ENCODE measurements at places on chromosomes 12 and 14.

GRCh38 chr12:7265251-7265650 lies 38.6 kb upstream of the ACSM4 start:
- no peak for DNase-seq

DNA sequence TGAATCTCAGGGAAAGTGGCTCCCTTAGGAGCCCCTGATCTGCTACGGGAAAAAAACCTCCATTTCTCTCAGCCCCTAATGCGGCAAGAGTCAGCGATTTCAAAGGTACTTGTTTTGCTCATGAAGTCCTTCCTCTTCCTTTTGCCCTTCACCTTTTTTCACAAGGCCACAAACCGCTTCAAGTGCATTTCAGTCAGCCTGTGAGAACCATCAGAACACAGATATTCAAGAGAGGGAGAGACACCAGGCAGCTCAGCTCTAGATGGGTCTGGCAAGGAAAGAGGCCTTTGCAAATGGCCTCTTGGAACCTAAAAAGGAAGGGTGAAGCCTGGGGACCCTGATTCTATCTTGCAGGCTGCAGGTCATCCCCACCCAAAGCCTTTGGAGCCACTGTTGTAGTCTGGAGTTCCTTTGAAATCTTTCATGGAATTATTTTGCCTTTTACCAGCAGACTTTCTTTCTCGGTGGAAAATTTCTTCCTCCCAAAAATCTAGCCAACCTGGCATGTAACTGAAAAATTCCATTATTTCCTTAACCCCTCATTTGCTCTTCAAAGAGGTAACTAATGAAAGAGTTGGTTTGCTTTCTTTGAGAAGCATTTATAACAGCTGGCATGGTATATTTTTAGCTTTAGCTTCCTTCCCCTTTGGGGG lies 145.0 kb downstream of the SAMD4A start:
- no peak for DNase-seq

- DNase-seq = no peak
These were observed 43.3 kb upstream of the NPFF start for GRCh38 chr12:53550595-53550994.

GRCh38 chr12:109588461-109589239 lies 15.1 kb downstream of the MVK start:
- DNase-seq = no peak

GRCh38 chr12:68579254-68579653 lies 31.4 kb upstream of the RAP1B start:
- DNase-seq = no peak

DNA sequence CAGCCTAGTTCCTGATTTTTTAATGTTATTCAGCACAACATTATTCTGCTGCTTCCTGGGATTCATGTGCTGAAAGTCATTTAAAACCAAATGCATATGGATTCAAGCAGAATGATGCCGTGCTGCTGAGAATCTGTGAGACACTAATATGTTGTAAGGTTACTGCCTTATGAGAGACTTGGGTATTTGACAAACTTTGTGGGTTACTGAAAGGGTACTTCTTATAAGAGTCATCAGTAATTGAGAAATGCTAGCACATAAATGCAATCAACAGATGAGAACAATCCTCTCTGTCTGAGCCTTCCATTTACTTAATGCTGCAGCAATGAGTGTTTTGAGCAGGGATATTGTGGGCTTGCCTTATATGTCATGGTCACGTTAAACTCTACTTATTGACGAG lies 175.7 kb downstream of the NPAS3 start:
- no peak for DNase-seq

- DNase-seq = no peak
These were observed 279.5 kb downstream of the ETNK1 start for GRCh38 chr12:22904485-22904884.

DNA sequence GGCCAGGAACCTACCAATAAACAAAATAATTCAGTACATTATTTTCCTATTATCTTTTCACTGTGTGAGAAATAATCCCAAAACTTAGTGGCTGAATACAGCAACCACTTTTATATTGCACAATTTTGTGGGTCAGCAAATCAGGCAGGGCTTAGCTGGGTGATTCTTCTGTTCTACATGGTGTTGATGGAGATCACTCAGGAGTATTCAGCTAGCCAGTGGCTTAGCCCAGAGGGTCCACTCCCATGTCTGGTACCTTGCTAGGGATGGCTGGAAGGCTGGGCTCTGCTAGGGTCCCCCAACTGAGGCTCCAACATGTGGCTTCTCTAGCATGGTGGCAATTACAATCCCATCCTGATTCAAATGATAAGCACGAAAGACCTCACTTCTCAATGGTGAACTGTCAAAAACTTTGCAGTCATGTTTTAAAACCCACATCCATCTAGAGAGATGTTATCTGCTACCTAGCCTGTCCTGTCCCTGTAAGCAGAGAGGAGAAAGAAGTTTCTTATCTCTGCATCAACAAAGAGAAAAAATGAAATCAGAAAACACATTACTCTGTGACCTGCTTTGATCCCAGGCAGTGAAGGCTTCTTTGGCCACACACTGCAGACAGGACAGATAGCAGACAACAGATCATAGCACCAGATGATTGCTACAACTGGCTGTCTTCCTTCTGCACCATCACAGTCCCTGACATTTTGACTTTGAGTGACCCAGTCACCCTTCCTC lies 51.0 kb upstream of the MYL2 start:
- DNase-seq = no peak

DNA sequence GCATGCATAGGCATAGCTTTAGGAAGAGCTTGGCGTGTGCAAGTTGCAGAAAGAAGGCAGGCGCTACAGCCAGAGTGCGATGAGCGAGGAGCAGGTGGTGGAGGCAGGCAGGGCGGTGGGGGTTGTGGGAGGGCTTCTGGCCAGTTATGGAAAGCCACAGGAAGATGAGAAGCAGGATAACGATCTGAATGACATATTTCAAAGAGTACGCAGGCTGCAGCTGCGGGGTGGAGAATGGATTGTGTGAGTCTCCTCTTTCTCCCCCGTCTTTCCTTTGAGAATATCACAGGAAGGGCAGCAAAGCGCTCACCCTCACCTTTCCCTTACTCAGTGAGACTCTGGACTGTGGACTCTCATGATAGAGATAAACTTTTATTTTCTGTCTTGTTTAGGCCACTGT lies 48.7 kb upstream of the PLXNC1 start:
- DNase-seq = no peak

DNA sequence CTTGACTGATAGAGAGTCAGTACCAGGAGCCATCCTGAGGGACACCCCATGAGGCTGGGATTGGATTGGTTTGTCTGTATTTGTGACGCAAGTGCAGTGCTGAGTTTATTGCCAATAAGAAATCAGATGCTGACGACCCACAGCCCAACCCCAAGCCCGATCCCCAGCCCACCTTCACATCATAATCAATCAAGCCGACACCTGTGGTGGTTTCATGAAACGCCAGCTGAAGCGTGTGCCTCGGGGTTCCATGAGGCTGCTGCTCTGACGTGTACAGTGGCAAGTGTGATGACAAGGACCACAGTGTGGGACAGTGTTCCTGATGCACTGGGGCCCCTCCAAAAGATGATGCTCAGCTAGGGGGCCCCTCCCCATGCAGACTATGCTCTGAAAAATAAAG lies 62.1 kb upstream of the C14orf180 start:
- no peak for DNase-seq

GRCh38 chr14:63157195-63157594 lies 47.0 kb upstream of the RHOJ start:
- DNase-seq = no peak

DNA sequence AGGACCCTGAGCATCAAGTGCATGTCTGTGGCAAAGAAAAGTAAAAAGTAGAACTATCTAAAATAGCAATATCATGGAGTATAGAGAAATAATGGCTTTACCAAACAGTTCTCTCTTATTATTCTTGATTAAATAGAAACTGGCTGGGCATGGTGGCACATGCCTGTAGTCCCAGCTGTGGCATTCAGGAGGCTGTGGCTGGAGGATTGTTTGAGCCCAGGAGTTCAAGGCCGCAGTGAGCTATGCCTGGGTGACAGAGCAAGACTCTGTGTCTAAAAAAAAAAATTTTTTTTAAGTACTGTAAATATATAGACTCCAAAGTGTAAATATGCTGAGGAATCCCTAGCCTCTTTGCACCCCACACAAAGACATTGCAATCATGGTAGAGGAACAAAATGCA lies 121.9 kb downstream of the KITLG start:
- DNase-seq = no peak

GRCh38 chr14:97065305-97066067 lies 268.3 kb downstream of the VRK1 start:
- DNase-seq = no peak

GRCh38 chr14:70077720-70078119 lies 111.0 kb downstream of the SLC8A3 start:
- DNase-seq = no peak

DNA sequence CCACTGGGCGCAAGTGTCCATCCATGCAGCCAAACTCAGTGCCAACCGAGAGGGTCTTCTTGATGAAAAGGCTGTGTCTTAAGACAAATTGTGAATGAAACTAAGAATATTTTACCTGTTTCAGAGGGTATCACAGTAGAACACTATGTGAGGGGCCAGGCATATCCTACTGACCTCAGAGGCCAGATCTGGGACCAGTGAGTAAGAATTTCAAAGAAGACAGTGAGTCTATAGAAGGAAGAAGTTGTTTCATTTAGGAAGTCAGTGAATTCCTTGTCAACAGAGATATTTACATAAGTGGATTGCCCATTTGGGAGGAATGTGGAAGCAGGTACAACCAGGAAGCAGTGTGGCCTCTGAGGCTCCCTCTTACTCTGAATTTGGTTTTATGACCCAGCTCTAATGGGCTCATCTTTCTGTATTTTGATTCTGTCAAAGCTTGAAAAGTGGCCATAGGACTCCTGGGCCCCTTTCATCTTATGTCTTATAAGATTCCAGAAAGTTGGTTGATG lies 137.4 kb downstream of the ZNF664 start:
- no peak for DNase-seq

DNA sequence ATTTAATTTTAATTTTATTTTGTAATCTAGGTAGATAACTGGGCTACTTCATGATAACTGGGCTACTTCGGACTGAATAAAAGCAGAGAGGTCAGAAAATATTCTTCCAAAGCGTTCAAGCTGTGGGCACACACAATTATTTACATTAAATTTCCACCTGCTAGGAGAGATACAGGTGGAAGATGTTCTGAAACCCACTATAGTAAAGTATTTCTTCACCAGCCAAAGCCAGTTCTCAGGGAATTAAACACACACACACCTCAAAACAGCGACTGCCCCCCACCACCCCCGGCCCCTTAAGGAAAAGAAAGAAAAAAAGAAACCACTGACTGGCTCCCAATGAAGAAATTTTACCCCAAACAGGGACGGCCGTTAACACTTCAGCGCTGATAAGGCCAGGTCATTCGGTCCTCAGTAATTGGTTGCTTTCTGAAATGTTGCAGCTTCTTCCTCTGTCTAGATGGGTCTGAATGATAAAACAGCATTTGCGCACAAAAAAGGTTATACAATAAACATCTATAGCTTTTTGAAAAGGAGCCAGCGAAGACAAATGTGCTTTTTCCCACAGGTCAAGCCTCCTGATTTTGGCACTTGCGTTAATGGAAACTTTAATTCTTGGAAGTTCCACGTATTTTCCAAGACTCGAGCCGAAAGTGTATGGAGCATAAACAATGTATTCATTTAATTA lies 771 bp upstream of the KCNJ8 start:
- DNase-seq = no peak

- no peak for DNase-seq
These were observed 803 bp downstream of the STK38L start for GRCh38 chr12:27244689-27245488.
